Activated CD8-positive, alpha-beta memory T cell treated with anti-CD3 and anti-CD28 coated beads for 48 hours (primary cell): ENCODE measurements at places on chromosomes 13 and 19.

- no peak for DNase-seq
These were observed 23.1 kb downstream of the LYL1 start for GRCh38 chr19:13079542-13079986.

DNA sequence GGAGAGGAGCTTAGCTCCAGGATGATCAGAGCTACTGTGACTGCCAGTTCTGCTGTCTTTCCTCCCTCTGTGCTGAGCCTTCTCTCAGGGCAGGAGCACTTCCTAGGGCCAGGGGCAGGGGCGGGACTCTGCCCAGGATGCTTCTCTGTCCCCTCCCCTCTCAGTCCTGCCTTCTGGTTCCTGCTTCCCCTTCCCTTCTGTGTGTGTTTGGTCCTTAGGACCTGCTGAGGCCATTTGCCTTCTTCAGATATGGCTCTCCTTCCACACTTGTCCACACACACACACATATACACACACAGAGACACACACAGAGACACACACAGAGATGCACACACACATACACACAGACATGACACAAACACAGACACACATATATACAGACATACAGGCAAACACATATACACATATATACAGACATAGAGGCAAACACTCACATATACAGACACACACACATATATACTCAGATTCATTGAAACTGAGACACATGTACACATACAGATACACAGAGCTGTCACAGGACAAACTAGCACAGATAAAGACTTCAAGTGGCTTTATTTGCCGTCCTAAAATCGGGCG is 22.0 kb upstream of the CD177 start:
- DNase-seq = no peak

DNA sequence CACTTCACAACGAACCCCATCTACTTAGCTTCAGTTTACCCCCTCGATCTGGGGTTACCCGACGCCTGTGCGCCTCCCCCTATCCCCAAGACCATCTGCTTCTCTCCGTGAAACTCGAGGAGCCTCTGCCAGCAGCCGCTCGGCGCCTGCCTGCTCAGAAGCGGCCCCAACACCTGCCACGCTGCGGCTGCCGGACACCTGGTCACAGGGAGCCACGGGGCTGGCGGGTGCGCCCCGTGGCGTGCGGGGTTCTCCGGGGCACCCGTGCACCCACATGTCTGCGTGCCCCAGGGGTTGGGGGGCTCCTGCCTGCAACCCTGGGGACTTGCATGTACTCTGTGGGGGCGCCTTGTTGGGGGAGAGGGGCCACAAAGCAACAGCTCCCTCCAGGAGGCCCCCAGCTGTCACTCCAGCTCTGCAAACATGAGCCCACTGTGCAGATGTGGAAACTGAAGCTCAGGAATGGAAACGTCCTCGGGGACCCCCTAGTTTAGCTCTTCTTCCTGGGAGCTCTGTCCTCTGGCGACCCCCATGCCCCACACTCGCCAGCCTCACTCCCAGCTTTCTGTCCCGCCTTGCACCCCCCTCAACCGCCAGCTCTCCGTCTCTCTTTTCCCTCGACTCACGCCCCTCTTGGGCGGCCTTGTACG is 7.0 kb upstream of the SEMA6B start:
- no peak for DNase-seq

GRCh38 chr13:93151277-93151676 is 75.3 kb upstream of the GPC6 start:
- no peak for DNase-seq

DNA sequence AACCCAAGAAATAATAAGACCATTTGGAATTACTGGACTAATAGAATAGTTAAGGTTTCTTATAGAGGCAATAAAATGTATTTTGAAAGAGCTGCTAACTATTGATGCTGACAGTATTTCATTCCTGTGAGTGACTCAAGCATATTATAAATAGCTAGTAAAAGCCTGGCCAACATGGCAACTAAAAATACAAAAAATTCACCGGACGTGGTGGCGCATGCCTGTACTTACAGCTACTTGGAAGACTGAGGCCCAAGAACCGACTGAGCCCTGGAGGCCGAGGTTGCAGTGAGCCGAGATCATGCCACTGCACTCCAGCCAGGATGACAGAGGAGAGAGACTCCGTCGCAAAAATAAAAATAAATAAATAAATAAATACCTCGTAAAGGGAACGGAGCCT is 5.4 kb upstream of the ICAM3 start:
- DNase-seq = no peak

GRCh38 chr13:43865892-43866291 is 13.6 kb downstream of the CCDC122 start:
- DNase-seq = no peak

DNA sequence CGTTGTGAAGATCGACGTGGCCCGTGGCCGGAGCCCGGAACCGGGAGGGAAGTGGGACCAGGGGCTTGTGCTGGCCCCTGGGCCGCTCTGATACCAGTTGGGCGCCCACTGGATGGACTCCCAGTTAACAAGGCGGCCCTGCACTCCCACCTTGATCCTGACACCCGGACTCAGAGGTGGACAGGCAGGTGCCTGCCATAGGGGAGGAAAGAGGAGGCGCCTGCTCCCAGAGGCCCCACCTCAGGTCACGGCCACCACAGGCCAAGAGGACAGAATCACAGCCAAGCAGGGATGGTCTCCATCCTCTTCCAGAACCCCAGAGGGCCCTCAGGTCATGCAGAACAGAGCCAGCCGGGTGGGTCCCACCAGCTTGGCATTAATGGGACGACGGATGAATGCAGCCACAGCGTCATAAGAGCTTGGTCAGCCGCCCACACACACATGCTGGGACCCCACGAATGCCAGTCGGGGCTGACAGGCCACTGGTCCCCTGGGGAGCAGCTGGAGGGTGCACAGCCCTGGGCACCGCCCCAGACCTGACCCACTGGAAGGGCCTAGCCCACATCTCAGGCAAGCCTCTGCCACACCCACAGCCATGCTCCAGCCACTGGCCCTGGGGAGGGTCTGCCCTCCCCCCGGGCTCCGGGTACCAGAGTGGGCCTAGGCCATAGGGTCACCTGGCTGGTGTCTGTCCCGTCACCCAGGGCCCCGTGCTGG is 9.6 kb upstream of the KLF16 start:
- DNase-seq = no peak

DNA sequence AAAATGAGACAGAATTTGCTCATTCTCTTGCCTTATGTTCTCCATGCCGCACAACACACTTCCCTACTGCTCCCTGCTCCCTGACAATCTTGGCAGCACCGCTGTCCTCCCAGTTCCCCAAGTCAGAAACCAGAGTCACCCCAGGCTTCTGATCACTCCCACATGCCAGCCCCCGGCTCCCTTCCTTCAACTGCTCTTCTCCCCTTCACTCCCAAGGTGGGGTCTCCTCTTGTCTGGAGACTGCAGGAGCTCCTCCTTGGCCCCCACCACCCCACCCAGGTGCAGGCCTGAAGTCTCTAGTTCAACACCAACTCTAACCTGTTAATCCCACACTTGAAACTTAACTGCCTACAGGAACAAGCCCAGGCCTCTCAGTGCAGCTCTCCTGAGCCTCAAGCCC is 16.8 kb upstream of the AKAP8 start:
- no peak for DNase-seq

GRCh38 chr19:15025217-15025616 is 24.1 kb upstream of the CASP14 start:
- no peak for DNase-seq

- DNase-seq = no peak
These were observed 703.8 kb downstream of the DIAPH3 start for GRCh38 chr13:59459972-59460371.

GRCh38 chr19:374183-374885 is 29.7 kb upstream of the MIER2 start:
- no peak for DNase-seq

GRCh38 chr13:70623239-70623638 is 515.0 kb upstream of the KLHL1 start:
- no peak for DNase-seq

- peak; percentile 48 for DNase-seq
These were observed 6.3 kb upstream of the ZNF69 start for GRCh38 chr19:11881151-11881800.

GRCh38 chr13:112931028-112931934 is 37.7 kb upstream of the MCF2L start:
- DNase-seq = no peak

GRCh38 chr19:11284515-11284914 is 11.4 kb upstream of the TSPAN16 start:
- DNase-seq = no peak

DNA sequence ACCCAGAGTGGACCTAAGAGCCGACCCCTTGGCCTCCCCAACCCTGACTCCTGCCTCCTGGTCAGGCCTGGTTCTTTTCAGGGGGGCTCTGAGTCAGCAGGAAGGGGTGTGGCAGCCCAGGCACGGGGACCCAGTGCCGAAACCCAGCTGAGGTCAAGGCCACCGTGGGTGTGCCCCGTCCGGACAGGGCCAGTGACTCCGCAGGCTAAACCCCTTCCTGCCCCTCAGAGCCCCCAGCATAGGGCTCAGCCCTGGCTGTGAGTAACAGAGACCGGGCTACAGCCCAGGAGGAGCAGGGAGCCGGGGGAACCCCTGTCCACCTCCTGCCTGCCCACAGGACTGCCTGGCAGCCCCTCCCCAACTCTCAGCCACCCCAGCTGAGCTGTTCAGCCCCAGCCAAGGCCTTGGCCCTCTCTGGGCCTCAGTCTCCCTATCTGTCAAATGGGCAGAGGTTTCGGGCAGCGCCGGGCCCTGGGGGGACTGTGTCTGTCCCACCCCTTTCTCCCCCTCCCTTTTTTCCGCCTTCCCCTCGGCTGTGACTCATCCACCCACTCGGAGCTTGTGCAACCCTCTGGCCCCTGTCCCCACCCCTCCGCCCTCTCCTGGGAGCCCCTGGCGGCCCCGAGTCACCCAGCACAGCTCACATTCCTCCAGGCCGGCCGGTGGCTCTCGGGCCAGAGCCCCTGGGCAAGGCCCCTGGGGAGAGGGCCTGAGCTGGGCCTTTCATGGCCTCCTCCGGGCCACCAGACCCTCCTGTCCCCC is 8.6 kb downstream of the ZBTB7A start:
- peak; percentile 59 for DNase-seq

DNA sequence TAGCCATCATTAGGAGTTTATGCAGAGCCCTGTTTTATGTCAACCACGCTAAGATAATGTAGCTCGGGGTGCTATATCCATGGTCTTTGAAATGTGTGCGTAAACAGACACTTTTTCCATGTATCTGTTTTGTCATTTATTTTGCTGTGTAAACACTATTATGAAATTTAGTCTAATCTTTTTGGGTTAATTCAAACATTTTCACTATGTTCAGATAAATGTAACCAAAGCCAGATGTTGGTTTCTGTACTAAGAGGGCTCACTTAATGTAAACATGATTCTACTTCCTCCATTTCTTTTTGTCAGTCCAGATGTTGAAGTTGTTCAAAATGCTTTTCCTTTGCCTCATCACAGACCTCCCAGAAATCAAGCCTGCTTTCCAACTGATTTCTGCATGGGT is 499.5 kb upstream of the GPC6 start:
- DNase-seq = no peak

GRCh38 chr19:35421362-35421761 is 26.7 kb upstream of the FFAR2 start:
- no peak for DNase-seq

DNA sequence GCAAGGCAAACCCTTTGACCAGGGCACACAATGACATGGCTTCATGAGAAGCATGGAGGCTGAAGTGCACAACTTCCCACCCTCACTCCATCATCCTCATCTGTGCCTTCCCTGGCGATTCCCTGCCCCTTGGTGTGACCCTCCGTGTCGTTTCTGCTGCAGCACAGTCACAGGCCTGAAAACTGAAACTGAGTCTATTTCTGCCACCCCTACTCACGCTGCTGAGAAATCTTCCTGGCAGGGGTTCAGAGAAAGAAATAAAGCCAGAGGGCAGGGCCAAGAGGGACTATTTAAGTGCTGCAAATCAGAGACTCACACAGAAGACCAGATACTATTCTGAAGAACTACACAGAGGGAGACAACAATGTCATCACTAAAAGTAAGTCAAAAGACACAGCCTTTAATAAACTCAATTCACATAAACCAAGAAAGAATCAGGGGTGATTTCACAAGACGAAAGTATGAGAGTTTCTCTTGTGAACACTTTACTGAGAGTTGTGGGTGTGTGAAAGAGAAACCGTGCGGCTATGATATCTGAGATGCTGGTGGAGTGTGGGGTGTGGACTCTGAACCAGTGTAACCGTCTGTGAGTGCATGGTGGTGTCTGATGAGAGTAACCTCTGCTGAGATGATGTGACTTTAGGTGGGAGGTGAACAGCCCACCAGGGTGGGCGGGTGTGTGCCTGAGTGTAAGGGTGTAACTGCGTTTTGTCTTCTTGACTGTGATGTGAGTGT is 23.5 kb downstream of the LGALS16 start:
- no peak for DNase-seq

GRCh38 chr13:100983111-100983510 is 308.5 kb upstream of the TMTC4 start:
- no peak for DNase-seq

GRCh38 chr19:6528544-6529121 is 2.2 kb upstream of the TNFSF9 start:
- DNase-seq = no peak

- no peak for DNase-seq
These were observed 350.6 kb downstream of the LIG4 start for GRCh38 chr13:107864543-107865317.

GRCh38 chr13:40251343-40252032 is 415.0 kb downstream of the FOXO1 start:
- no peak for DNase-seq

GRCh38 chr13:114126789-114127472 is 5.5 kb downstream of the RASA3 start:
- no peak for DNase-seq

GRCh38 chr13:111225810-111226546 is 94.5 kb upstream of the TEX29 start:
- DNase-seq = no peak

GRCh38 chr13:74836628-74837027 is 645.3 kb downstream of the TBC1D4 start:
- DNase-seq = no peak

DNA sequence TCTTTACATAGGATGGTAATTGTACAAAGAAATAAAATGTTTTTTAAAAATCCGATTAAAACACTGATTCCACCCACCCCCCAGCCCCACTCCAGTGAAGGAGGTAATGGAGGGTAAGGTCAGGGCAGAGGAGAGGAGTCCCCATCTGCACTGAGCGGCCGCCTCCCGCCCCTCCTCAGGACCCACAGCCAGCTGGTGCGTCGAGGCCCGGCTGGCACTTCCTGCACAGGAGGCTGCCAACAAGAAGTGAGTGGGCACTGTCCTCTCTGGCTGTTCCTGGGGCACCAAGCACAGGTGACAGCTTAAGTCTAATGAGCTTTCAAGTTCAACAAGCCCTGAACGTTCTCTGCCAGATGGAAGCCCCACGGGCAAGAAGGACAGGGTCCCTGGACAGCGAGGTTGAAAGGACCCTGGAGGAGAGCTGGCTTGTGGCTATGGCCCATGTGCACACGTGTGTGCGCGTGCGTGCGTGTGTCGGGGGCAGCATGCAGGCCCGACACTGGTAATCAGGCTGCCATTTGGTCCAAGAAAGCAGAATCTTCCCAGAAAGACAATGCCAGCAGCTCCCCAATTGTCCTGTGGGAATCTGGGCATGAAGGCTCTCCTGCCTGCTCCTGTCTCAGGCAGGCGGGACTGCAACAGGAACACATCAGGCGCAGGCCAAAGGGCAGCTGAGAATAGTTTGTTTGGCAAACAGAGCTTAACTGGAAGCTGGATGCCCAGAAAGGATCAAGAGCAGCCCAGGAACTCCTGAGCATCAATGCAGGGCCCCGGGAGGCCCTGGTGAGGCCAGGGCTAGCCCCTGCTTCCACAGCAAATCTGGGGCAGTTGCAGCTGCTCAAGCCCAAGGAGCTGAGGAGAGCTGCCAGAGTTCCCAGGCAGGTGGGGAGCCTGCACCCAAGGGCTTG is 15.1 kb upstream of the EPHX3 start:
- DNase-seq = no peak

- DNase-seq = no peak
These were observed 193.1 kb downstream of the VWA8 start for GRCh38 chr13:41767801-41768200.
